Tongue (tissue), 3 donors: ENCODE measurements at places on chromosomes 3 and 15.

- DNase-seq: peak; percentile 89
Measured at GRCh38 chr3:150147776-150148175, 177.1 kb upstream of the PFN2 start.

DNA sequence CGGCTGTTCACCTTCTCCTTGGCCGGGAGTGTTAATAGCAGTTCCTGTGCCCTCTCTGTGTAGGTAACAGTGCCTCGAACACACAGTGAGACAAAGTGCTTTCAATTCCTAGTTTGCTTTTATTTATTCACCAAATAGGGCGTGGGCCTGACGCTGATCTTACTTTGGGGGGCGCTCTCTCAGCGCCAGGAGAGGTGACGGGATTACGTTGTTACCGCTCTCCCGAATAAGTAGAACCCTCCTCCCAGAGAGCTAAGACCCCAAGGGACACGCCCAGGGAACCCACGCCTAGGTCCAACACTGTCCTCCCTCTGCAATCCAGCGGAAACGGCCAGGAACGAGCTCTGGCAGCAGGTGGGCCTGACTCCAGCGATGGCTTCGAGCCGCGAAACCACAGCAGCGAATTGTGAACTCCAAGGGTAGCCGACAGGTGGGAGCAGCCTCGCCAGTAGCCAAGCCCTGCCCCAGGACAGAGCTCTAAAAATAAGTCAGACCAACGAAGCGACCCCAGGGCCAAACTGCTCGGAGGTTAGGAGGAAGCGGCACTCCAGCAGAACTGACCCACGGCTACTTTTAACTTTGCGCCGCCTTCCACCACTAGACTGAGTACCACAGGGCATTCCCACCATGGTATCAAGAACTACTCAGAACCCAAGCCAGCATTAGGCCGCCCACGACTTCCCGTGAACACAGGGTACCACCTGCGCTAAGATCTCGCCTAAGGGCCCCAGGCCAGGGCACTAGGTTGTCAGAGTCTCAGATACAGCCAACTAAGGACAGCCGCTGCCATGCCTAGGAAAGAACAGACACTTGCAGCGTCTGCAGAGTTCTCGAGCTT is 1.6 kb upstream of the SIN3A start:
- peak; percentile 77 for DNase-seq

DNA sequence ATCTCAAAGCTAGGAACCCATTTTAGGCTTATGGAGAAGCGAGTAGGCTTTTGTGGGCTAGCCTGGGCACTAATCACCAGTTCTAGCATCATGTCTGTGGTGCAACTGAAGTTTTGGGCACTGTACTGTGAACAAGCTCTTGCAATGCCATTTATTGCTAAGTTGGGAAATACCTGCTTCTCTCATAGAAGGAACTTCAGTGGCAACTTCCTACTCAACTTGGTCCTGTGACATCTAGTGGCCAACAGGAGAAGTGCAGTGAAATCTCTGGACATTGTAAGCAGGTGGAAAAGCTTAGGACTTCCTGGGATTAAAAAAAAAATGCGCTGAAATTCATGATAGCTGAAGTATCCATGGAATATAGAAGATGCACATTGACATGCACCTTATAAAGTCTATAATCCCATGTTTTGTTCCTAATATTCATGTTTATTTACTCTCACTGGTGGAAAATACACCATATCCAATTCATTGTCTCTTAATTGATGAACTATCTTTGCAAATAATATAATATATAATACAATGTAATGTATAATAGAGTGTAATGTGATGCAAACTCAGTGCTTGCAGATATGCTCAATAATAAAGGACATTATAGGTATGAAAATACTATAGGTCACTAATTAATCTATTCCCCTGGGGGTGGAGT is 6.5 kb upstream of the ALDH1A3 start:
- DNase-seq: peak; percentile 92

DNA sequence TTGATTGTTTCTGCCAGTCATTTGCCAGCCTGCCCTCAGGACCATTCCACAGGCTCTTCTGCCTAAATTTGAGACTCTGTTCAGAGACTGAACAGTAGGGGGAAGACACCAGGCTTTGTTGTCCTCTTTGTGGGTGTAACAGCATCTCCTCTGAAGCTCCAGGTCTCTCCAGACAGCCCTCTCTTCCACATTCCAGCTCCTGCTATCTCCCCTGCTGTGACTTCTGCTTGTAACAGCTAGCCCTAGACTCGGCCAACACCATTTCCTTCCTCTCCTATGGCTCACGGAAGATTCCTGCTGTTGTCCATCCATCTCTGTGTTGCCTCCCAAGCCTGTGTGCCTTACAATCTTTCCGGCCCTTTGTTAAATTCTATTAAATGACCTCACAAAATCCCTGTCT is 40.2 kb downstream of the SUCLG2 start:
- no peak for DNase-seq

DNA sequence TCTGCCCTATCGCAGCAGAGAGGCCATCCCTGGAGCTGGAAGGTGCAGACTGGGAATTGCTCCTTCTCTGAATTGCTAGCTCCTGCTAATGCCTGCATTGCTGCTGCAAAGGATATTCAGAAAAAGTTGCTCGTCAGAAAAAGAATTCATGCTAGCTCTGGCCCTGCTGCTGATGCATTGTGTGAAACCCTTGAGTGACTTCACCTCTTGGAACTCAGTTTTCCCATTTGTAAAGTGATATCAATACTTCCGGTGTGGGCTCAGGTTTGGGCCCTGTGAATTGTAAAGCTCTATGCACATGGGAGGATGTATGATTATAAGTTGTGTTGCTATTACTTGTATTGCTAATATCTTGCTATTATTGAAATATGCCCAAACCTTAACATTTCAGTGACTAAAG is 11.4 kb downstream of the SQOR start:
- DNase-seq: no peak

- no peak for DNase-seq
Measured at GRCh38 chr3:181017690-181018089, 28.2 kb upstream of the DNAJC19 start.
